ENCODE measurements at places on chromosomes 5 and 9.

GRCh38 chr5:74636552-74636951 is 4.0 kb downstream of the ENC1 start:
- DNase-seq: no peak

GRCh38 chr9:113591899-113592625 is 128.5 kb downstream of the RGS3 start:
- no peak for DNase-seq

- DNase-seq: no peak
Measured at GRCh38 chr5:146051678-146052077, 53.7 kb downstream of the PLAC8L1 start.

DNA sequence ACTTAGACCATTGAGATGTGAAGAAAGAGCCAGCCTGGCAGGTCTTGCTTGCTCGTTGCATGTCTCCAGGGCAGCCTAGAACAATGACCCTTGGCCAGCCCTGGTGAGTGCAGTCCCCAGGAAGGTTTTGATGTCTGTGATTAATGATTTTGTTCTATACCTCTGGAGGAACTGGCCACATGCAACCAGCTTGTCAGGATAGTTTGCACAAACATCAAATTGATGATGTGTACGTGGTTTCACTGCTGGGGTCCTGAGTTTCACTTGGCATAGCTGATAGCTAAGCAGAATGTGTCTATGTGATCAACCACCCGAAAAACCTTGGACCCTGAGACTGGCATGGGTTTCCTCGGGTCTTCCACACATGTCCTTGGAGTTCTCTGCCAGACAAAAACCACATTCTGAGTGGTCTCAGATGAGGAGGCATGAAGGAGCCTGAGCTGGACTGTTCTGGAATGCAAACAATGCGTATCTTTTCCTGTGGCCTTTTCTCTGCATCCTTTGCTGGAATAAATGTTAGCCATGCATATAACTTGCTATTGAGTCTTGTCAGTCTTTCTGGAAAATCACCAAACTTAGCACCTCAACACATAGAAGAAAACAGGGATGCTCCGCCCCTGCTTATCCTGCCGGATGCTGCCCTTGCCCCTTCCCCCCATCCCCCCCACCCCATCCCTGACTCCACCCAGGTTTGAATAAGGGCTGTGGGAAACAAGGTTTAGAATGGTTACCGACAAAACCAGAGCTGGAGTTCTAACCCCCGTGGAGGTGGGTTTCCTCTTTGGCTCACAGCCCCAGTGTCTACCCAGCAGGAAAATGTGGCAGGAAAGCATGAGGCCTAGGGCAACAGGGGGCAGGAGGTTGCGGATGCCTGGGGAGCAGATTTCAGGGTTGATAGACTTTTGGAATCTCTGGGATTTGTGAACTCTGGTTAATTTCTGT is 50.1 kb upstream of the ANKRD33B start:
- no peak for DNase-seq

DNA sequence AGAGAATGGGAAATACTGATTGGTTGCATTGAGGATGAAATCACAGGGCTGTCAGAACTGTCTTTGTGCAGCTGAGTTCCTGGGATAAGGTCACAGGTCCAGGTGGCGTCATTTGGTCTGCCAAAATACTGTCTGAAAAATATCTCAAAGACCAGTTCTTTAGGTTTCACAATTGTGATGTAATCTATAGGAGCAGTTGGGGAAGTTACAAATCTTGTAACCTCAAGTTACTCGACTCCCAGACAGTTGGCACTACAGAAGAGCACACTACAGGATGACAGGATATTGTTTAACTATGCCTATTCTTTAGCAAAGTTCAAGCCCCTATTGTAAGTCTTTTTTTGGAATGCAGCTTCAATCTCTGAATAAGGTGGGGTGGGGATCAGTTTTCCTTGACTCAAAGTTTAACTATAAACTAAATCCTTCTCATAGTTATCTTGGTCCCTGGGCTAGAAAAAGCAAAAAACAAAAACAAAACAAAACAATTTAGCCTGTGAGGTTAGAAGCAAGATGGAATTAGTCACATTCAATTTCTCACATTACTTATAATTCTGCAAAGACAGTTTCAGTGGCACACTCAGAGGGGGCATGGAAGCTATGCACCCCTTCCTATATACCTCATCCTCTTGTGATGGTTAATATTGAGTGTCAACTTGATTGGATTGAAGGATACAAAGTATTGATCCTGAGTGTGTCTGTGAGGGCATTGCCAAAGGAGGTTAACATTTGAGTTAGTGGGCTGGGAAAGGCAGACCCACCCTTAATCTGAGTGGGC is 276.0 kb downstream of the AUH start:
- DNase-seq: no peak

Data from cardiac septum (tissue), 1 donor.